Midbrain (tissue), 1 donor: ENCODE measurements at places on chromosomes 2 and 18.

DNA sequence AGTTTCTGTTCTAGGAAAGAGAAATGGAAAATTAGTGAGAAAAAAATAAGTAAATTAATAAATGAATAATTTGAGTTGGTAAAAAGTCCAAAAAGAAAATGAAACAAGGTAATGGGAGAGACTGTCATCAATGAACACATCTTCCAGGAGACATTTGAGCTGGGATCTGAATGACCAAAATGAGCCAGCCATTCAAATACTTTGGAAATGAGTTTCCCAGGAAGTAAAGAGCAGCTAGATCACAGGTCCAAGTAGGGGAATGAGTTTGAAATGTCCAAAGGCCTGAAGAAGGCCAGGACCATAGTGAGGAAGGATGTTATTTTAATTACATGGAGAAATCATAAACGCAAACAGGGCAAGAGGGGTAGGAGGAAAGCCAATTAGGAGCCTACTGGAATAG is 6.6 kb upstream of the DNAH7 start:
- no peak for DNase-seq

DNA sequence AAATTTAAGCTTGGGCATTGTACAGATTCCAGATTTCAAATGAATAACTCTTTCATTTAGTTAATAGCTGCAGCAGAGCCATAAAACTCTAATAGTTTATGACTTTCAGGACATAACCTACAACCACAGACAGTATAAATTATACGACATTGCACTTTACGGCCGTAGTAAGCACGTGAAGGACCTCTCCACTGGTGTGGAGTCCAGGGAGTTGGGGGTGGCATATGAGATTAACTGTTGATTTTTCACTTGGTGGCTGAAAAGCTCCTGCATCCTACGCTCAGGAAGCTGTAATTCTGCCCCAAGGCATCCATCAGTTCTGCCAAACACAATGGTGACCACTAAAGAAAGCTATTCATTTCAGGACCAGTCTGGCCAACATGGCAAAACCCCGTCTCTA is 376.2 kb downstream of the SOX11 start:
- DNase-seq = no peak

DNA sequence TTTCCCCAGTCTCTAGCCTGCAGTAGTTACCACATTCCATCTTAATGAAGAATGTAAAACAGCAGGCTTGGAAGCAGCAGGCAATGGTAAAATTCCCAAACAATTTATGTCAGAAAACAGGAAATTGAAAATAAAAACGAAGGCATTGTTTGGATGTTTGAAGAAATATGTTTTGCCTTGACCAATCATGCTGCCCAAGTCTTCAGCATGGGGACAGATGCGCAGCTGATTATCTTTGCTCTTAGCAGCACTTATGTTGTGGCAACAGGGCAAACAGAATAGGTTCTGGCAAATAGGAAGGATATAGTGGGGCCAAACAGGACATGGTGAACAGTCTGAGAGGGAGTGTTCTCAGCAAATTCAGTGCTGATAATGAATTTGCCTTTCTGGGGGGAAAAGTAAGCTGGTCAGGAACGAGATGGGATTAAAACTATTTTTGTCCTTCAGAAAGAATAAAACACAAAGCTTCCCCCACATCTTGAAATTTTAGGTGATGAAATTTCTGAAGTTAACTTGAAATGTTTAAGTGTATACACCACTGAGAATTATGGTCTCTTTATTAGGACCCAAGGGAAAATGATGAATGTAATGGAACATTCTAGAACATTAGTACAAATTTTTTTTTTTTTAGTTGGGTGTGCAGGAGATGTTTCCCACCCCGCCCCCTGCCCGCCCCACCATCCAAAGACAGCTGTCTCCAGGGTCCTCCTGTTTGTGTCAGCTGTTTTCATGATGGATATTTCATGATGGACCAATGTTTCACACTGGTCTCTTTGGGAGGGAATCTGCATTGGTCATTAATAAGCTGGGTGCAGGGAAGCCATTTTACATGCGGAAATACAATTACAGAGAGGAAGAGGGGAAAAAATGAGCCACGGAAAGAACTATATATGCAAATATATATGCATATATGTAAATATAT is 239.5 kb upstream of the REV1 start:
- no peak for DNase-seq

- DNase-seq = no peak
Measured at GRCh38 chr2:171046048-171046560, 114.6 kb downstream of the TLK1 start.

DNA sequence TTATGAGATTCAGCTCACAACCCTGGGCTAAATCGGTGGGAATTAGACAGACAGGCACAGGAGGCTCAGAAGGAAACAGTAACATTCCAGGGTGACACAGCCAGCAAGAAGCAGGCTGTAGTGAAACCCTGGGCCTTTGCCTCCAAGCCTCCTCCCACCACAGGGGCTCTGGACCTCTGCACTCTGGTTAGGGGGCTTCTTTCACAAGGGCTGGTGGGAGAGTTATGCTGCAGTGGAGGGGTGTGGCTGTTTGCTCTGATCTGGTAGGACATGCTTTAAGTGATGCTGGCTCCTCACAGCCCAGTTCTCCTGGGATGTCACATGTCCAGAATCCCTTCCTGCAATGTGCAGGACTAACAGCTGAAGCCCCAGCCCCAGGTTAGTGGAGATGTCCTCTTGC is 109.9 kb downstream of the TGFA start:
- DNase-seq = no peak

DNA sequence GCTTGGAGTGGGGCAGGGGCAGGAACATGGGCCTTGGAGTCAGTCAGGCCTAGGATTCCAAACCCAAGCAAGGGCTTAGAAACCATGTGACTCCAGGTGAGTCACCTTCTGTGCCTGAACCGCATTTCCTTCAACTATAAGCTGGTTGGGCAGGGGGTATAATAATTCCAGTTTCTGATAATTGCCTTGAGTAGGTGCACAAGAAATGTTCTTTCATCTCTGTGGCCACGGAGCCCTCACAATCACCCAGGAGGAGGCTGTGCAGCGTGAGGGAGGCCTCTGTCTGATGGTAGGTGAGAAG is 112.1 kb upstream of the HAAO start:
- DNase-seq = no peak

GRCh38 chr2:222439692-222440091 is 15.3 kb downstream of the SGPP2 start:
- no peak for DNase-seq

DNA sequence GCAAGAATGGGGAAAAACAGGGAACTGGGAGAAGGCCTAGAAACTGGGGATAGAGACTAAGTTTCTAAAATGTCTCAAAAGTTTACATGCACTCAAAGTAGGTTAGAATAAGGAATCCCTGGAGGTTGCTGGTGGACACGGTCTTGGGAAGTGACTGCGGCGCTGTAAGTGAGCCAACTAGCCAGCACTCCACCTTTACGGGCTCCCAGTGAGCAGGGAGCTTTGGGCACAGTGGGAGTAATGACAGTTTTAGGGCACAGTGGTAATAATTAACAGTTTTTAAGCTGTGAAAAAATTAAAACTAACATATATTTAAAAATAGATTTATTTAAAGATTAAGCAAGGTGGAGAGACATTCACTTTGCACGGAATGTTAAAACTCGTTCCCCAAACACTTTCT is 20.9 kb upstream of the CD302 start:
- DNase-seq = no peak

- no peak for DNase-seq
Measured at GRCh38 chr2:160043265-160043664, 19.1 kb downstream of the PLA2R1 start.

- no peak for DNase-seq
Measured at GRCh38 chr2:156883804-156884203, 373.7 kb upstream of the GALNT5 start.

GRCh38 chr2:8078705-8079104 is 603.2 kb upstream of the ID2 start:
- no peak for DNase-seq

DNA sequence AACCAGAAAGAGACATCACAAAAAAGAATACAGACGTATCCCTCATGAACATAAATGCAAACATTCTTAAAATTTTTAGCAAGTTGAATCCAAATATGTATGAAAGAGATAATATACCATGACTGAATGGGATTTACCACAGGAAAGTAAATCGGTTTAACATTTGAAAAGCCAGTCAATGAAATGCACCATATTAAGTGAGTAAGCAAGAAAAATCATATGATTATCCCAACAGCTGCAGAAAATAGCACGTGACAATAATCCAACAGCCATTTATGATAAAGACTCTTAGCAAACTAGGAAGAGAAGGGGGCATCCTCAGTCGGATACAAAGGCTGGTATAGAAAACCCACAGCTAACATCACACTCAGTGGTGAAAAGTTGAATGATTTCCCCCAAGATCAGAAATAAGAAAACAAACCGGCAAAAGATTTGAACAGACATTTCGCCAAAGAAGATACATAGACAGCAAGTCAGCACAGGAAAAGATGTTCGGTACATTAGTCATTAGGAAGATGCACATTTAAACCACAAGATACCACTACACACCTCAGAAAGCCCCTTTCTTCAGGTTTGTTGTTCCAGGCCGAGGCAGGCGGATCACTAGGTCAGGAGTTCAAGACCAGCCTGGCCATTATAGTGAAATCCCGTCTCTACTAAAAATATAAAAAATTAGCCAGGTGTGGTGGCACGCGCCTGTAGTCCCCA is 144.3 kb downstream of the INHBB start:
- DNase-seq = no peak

DNA sequence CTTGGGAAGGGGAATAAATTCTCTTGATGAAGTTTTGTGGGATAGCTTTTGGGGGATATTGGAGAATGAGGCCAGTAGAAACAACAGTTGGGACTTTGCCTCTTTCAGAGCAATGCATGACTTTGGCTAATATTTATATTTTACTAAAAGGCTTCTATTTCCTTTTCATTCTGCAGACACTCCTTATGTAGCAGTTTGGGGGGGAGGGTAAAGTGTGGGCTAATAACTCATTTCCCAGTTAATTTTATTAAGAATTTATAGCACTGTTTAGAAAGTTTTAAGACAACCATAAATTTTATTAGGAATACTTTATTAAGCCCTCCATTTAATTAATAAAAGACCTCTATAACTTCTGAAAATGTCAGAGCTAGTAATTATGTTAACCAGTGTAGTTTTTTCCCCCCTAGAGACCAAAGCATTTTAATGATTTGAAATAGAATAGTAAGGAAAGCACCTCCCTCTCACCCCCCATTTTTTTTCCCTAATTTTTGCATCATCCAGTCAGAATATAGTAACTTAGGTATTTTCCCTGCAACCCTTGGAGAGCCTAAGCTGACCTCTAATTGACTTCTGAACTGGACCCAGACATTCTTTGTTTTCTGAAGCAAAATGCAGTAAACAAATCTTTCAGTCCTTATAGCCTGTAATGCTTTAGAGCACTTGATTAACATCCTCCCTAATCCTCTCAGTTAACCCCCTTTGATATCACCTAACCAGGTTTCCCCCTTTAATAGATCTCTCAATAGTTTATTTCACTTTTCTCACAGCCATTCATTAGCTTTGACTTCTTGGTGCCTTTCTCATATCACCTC is 5.0 kb upstream of the MEIS1 start:
- DNase-seq = no peak

DNA sequence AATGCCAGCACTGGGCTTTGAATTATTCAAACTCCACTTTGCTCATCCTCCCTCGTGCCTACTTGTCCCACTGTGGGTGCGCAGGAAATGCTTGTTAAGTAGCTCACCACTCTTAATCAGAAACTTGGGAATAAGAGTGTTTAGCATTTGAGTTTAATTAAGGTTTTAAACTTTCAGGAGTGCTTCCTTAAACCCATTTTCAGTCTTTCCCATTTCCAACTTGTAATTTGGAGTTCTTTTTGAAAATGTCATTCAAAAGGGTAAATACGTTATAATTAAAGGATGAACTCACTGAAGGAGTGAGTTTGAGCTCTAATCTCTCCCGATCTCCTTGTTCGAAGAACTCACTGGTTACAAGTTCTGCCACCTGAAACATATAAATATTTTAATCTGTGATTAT is 276.6 kb downstream of the AGPS start:
- no peak for DNase-seq

DNA sequence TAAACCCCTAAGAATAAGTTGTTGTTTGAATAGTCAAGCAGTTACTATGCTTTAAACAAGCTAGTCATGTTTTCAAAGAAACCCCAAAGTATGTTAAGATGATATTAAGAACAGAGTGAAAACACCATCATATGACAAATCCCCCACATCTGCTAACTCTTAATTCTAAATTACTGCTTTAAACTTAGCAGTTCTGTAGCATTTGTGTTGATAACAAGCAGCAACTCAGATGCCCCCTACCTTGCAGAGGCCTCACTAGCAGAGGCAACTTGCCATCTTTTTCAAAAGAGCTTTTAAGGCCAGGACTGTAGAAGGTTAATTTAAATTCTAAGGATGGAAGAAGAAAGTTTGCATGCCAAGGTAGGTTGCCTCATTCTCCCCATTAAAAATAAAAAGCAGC is 376.2 kb downstream of the SETBP1 start:
- DNase-seq = no peak

DNA sequence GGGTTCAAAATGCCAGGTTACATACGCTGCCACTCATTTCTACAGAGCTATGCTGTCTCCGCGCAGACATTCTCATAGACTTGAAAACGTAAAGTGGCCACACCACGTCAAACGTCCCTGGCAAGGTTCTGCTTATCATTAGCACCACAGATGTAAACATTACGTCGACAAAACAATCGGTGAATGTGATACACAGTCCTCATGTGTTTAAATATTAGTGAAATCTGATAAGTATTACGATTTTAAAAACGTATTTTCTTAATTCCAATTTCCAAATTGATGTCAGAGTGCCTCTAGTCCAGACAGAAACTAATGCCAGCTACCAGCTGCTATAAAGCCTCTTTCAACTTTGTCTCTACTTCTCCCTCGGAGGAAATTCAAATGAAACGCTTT is 1.2 kb downstream of the STK17B start:
- DNase-seq = no peak

GRCh38 chr2:164368896-164369295 is 252.4 kb downstream of the GRB14 start:
- no peak for DNase-seq

- DNase-seq = peak; percentile 74
Measured at GRCh38 chr18:63949068-63949737, at the start of gene HMSD. Gene HMSD (plus strand): TSS chr18:63949301. CDS start chr18:63953456, 4,155 bp downstream.

DNA sequence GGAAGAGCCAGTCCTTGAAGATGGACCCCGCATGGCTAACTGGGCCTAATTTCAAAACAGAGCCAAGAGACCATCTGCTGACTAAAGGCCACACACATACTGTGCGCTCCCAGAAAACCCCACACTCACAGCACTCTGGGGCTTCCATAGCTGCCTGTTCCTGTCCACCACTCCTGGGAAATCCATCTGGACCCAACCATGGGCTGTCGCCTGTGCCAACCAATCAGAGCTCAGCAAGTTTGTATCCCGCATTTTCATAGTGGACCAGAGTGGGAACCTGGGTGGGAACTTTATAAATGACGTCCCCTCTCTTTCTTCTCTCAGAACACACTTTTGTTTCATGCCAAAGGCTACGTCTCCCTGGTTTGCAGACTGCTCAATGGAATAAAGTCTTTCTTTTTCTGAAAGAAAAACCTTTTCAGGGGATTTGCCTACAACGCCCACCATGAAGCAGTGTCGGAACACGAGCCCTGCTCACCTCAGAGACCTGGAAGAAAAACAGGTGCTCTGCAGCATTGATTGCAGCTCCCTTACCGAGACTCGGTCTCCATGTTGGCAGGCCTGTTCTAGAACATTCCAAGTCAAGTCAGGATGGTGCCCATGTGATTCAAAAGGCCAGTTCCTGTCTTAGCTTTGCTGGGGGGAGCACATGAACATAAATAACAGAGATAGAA is 137.2 kb upstream of the GPC1 start:
- DNase-seq = no peak
